Glomerular endothelial cell (primary cell): ENCODE measurements at places on chromosomes 6 and 20.

GRCh38 chr20:49863666-49864065, 51.0 kb downstream of the SLC9A8 start:
- DNase-seq: no peak

DNA sequence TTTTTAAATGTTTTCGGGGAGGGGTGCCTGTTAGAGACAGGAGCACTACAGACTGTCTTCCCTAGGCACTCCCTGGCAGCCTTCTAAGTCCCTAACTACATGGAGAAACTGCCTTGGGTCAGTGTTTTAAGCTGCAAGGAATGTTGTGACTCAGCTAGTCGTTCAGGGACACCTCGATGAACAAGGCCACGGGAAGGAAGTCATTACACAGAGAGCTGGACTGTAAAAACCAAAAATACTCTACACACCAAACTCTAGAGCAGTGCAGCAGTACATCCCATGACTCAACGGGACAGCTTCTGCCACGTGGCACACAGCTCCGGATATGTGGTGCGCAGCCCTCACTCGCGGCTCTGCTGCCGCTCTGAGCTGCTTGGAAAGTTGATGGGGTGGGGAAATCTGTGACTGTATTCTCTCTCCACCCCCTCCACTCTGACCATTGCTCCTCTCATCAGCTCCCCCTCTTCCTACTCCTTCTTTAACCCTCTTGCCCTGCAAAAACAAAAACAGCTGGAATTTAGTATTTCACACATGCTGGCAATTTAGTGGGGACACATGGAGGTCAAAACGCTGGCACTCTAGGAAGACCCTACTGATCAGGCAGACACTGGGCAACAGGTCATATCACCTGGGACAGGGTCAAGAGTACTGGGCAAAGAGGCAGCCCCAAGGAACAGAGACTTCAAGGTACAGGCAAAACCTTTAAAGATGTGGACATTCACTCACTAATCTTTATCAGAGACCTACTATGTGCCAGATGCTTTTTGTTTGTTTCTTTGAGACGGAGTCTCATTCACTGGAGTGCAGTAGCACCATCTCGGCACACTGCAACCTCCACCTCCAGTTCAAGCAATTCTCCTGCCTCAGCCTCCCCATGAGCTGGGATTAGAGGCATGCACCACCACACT, 10.9 kb upstream of the LPIN3 start:
- peak; percentile 87 for DNase-seq

DNA sequence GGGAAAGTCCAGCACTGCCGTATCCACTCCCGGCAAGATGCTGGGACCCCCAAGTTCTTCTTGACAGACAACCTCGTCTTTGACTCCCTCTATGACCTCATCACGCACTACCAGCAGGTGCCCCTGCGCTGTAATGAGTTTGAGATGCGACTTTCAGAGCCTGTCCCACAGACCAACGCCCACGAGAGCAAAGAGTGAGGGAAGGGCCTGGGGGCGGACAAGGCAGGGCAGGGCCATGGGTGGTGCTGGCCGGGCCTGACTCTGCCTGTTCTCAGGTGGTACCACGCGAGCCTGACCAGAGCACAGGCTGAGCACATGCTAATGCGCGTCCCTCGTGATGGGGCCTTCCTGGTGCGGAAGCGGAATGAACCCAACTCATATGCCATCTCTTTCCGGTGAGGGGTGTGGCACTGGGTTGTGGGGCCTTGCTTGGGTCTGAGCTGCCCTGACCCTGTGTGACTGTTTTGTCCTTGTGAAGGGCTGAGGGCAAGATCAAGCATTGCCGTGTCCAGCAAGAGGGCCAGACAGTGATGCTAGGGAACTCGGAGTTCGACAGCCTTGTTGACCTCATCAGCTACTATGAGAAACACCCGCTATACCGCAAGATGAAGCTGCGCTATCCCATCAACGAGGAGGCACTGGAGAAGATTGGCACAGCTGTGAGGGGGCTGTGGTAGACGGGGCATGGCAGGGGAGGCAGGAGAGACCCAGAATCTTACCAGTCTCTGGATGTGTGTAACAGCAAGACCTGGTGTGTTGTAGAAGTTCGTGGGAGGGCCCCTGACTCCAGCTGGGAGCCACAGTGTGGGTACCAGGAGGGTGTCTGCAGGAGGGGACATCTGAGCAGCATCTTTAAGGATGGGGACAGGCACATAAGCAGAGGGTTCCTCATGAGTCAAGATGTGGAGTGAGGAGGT, 29.1 kb downstream of the PLCG1 start:
- DNase-seq: no peak

DNA sequence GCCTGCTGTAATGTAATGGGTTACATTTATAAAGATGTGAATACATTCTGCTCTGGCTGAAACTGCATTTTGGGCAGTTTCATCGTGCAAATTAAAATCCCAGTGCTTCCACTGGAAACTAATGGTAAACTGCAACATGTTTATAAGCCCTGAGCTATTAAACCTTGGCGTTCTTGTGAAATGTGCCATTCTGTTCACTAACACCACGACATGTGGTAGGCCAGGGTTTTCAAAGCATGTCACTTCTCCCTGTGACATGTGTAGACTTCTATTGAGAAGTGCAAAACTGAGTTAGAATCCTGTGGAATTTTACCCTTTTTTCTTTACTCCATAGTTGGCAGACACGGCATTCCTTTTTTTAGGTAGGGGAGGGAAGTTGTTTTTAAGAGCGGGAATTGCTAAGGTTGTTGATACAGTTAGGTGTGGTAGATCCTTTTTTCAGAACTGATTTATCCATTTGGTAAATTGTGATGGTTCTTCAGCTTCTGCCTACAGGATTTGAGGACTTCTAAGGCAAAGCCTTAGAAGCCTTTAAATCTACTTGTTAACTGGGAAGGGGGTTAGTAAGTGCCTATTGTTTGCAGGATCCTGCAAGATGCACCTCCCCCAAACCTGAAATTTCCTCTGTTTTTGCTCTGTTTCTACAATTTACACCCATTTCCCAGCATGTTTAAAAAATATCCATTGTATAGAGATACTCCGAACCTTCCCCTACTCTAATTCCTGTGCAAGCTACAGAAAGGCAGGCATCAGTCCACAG, 4.2 kb downstream of the SASH1 start:
- no peak for DNase-seq

GRCh38 chr20:38115205-38115604, 49.9 kb downstream of the TGM2 start:
- DNase-seq: no peak

DNA sequence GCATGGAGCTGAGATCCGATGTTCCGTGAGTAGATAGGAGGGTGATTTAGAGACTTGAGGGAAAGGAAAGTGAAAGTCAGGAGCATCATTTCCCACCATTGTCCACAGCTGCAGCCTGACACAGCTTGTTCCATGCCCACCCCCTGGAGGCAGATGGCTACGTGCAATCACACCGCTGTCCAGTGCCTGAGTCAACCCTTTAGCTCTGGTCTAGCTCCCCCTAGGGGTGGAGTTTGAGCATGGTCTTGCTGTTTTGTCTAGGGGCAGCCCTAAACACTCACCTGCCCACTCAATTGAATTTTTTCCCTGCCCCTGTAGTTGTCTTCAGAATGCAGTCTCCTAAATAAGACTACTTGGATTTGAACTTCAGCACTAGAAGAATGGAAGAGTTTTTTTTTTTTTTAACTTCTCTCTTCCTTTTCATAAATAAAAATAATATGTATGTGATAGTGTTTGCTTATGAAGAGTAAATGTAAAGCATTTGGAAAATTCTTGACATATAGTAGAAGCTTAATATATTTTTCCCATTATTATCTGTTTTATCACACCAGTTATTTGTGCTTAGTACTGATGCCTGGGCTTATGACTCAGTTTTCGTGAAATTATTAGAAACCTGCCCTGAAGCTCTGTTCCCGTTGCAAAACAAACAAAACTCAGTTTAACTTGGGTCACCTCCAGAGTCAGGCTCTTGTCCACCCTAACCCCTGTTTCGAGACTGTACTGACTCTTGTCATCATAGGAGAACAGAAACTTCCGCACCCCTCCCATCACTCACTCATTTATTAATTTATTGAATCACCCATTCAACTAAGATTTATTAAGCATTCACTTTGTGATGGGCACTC, 814.8 kb downstream of the MAFB start:
- DNase-seq: peak; percentile 5

DNA sequence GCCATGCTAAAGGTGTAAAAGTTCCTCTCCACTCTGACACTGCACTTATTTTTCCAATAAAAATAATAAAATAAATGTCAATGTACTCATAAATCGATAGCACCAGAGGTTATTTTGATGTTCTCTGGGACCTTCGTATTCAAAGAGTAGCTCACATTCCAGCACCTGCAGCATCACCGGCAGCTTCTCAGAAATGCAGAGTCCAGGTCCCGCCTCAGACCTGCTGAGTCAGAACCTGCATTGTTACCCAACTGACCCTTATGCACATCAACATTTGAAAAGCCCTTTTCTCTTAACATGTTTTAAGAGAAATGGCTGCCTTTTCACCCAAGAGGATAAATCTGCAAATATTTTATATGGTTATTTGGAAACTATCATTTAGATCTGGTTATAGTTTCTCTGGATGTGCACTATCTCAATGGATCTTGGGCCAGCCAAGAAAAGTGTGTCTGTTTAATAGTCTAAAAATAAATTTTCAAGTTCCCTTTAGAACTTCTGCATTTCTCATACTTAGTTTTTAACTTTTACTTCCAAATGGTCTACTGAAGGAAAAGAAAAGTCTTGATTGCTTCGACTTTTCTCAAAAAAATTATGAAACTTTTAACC, 216.2 kb upstream of the PRDM1 start:
- no peak for DNase-seq

DNA sequence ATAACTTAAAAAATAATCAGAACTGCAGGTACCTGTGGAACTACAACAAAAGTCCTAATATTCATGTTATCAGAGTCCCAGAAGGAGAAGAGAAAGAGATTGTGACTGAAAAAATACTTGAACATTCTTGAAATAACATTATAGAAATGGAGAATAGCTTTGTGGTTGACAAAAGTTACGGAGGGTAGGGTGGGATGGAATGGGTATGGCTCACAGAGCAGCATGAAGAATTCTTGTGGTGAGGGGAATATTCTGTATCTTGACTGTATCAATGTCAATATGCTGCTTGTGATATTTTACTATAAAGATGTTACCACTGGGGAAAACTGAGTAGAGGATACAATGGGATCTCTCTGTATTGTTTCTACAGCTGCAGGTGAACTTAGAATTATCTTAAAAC, 122.5 kb downstream of the DST start:
- DNase-seq: no peak

- DNase-seq: no peak
Observed at GRCh38 chr6:32519118-32519909, 10.8 kb downstream of the HLA-DRB5 start.

DNA sequence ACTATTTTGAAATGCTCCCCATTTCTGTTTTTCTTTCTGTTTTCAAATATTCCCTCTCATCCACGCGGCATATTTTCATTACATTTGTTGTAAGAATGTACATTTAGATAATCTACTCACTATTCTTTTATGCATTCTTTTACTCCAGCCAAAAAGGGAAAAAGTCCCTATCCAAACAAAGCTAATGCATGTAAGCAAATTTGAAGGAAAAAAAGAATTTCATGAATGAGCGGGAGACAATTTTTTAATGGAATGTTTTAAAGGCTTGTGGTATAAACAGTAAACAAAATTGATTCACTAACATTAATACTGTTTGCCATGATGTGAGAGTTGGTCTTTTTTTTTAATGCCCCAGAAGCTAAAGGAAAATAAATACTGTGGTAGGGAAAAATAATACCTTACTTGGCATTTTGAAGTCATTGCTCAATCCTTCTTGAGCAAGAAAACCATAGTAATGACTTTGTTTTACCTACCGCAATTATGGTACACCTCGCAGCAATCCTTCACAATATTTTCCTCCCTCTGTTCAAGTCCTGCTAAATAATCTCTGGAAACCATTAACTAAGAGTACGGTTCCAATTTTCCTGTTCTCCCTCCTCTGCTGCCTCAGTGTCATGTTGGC, 79.0 kb downstream of the BACH2 start:
- DNase-seq: no peak

GRCh38 chr6:167851370-167851952, 24.8 kb downstream of the AFDN start:
- no peak for DNase-seq

- no peak for DNase-seq
Observed at GRCh38 chr20:59618131-59618530, 13.8 kb downstream of the PHACTR3 start.

DNA sequence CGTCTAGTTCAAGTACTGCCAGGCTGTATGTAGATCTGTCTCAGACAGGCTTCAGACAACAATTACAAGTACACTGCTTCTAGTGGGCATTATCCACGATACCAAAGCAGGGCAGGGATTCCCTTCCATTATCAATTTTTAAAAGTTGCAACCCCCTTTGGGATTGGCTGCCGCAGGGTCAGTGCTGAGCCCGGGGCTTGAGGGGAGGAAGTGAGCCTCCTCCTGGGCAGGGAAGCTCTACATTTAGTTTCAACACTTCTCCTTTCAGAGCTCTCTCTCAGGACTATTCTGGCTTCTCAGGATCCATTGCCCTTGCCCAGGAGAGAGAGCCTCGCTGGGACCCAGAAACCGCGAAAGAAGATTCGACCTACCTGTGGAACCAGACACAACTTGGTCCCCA, 1.5 kb downstream of the HTR1B start:
- no peak for DNase-seq

GRCh38 chr6:145887969-145888368, 73.4 kb upstream of the FBXO30 start:
- no peak for DNase-seq

GRCh38 chr20:34355427-34355826, 7.6 kb upstream of the ITCH start:
- no peak for DNase-seq

DNA sequence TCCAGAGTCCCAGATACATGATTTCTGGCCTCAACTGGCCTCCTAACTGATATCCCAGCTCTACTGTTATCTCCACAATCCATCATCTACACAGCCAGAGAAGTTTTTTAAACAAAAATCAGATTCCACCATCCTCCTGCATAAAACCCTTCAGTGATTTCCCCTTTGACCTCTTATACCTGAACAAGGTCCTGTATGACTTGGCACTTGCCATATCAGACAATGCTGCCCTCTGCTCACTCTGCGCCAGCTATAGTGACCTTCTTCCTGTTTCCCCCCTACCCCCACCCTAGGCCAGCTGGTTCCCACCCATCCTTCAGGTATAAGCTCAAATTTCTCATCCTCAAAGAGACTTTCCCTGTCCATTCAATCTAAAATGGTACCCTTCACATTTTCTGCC, 322.2 kb downstream of the PKHD1 start:
- no peak for DNase-seq

DNA sequence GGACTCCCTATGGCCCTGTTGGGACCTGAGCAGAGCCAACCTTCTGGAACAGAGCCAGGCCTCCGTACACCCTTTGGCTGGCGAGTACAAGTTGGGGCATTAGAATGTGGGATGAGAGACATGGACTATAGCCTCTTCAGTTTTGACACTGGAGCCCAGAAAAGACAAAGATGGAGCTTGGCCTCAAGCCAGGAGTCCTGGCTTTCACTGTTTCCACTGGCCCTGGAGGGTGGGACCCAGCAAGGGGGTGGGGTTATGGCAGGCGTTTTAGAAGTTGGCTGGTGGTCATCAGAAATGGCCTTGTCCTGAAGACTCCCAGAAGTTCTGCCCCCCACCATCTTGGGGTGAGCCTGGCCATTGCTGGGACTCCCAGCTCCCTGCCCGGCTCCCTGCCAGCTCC, 21.8 kb downstream of the ITPR3 start:
- DNase-seq: no peak

- DNase-seq: no peak
Observed at GRCh38 chr6:149754548-149754947, 5.0 kb downstream of the PCMT1 start.

GRCh38 chr20:38827770-38828281, 22.3 kb downstream of the PPP1R16B start:
- DNase-seq: peak; percentile 78
